ENCODE measurements at places on chromosomes 6 and 20.

DNA sequence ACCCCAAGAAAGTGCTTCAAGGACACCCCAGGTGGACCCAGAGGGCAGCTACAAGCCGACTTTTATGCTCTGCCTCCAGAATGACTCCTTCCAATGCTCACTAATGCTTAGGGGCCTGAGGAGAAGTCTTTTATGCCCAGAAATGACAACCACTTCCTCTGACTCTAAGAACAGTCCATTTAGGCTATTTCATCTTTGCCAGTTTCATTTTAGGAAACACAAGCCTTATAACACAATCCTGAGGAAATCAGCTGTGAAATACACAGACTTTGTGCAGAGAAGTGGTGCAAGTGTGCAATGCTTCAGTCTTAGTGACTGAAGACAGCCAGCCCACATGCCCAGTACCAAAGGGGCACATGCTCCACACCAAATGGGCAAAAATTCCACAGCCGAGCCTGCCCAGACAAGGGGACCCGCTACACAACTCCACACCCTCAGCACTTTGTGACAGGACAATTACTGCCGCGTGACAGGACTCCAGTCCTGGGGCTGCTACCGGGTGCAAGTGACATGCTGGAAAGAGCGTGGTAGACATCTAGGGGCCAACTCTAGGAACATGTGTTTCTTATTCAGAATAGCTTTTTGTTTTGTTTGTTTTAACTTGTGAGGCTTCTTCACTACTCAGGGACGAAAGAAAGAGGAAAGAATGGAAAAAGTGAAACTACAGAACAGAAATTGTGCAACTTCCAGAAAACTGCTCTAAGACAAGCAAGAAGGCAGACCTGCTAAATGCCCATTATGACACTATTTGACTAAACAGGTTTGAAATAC, 28.2 kb upstream of the PLAGL1 start:
- DNase-seq: no peak

DNA sequence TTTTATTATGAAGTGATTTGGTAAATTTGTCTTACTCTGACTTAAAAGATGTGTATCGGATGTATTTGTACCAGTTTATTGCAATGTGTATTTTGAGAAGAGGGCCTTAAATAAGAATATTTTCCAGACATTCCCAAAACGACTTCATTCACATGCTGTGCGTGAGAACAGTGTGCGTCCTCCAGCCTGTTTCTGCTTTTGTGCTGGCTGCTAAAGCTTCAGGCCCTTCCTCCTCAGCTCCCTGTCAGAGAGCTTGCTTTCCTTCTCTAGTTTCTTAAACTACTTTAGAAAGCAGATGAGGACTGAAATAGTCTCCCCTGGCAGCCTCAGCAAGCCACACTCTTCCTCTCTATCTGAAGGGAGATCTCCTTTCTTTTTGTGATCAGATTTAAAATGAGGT, 157.8 kb downstream of the SAMD5 start:
- no peak for DNase-seq

- DNase-seq: no peak
These were observed 21.3 kb downstream of the TTPAL start for GRCh38 chr20:44496976-44497375.

DNA sequence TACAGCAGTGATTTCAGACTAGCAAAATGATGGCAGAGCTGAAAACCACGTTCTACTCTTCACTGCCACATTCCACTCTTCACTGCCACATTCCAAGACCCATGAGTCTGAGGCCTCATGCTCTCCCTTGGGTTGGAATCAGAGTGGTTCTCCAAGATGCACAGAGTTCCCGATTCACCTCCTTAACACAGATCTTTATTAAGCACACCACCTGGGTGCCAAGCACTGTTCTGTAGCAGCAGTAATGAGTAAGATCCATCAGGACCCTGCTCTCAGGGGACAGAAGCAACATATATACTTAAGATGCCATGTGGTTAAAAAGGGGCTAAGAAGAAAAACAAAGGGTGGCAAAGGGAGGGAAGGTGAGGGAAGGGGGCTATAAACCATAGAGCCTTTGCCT, 26.9 kb downstream of the TSHZ2 start:
- no peak for DNase-seq

DNA sequence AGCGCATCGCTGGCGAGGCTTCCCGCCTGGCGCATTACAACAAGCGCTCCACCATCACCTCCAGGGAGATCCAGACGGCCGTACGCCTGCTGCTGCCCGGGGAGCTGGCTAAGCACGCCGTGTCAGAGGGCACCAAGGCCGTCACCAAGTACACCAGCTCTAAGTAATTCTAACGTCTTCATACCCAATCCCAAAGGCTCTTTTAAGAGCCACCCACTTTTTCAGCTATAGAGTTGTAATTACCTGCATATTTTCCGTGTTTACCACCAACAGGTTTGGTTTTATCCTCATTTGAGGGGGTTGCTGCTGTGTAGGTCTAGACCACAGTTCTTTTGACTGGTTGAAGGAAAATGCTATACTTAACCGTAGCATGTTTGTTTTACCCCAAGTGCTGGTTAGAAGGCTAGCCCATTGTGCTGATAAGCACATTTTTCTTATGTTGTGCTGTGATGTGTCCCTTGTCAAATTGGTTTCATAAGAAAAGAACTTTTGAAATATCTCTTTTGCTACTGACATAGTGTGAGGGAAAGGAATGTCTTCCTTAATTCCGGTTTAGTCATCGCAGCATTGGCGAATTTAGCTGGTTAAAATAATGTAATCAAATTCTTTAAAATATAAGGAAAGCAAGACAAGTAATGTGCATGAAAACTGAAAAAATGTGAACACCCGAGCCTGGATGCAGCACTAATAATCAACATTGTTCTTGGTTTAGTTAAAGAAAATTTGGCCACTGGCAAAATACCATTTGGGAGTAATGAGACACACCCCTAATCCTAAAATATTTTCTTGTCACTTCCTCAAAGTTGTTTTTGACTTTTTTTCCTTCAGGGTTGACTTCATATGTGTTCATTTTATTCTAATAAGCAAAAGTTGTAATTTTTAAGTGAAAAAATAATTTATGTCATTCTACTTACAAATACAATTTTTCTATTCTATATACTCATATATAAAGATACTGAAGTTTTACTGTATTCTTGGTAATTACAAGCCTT, 112.8 kb downstream of the HFE start:
- peak; percentile 86 for DNase-seq

DNA sequence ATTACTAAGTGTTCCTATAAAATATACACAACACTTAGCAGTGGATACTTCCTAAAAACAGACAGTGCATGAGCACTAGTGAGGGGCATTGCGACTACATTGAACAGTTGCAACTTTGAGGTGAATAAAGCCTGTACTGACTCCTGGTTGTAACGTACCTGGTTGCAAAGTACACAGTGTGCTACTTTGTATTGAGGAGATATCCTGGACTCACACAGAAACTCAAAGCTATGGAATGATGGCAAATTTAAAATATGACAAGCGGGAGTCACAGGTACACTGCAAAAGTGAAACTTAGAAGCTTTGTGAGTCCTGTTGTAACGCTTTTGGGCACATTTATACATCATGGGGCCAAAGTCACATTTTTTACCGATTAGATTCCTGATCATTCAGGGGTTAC, 55.6 kb upstream of the HLA-A start:
- DNase-seq: no peak

DNA sequence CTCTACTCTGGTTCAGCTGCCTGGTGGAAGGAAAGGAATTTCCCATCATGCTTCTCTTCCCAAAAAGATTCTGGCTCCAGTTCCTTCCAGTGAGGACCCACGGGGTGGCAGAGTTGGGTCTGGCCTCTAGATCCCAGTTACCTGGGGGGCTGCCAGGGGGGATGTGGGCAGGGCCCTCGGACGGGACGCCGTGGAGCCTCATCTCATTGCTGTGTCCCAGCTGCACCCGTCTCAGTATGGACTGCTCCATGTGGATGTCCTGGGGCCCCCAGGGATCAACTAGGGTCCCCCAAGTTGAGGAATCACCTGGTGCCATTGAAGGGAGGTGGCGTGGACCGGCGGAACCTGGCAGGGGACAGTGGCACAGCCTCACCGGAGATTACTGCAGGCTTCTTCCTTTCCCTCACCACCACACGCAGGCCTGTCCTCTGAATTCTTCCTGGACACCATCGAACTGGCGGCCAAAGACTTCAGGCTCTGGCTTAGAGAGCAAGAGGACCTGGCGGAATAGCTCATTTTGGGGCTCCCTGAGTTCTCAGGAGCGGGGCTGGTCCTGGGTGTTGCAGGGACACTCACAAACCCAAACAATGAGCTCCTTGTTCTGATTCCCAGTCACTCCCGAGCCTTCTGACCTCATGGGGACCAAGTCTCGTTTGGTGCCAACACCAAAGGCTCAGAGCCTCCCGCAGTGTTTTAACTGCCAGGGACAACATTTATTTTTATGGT, 8.5 kb downstream of the ZBP1 start:
- no peak for DNase-seq

DNA sequence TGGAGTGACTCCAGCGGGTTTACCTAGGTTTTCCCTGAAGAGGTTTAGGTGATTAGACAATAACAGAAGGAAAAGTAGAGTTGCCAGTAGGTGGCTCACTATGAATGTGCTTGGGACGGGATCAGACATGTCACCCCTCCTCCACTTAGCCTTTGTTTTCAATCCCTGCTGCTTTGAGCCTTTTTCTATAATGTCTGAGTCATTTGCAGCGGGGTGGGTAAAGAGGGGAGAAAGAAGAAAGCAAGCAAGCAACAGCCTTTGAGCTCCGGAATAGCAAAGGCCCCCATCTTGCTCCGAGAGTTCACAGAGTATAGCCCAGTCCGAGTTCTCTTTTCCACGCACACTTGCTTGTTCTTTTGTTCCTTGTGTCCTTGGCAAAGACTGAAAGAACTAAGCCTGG, 129.1 kb downstream of the PACRG start:
- DNase-seq: peak; percentile 97

GRCh38 chr6:89500611-89501010, 67.7 kb downstream of the ANKRD6 start:
- DNase-seq: peak; percentile 91

DNA sequence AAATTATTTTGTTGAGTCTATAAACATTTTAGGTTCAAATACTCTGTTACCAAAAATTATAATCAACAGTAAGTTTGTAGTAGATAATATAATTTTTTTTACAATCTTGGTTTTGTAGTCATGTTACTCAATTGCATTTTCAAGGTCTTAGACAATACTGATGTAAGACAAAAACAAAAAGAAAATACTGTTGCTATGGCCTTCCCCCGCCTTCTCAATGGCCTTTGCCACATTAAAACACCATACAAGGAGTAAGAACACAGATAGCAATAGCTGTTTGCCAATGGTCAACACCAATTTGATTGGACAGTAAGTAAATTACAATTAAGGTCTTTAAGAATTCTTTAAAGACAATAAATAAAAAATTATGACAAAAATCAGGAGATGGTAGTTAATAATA, 450.2 kb downstream of the CDC5L start:
- DNase-seq: no peak

- DNase-seq: no peak
These were observed 3.1 kb downstream of the COL12A1 start for GRCh38 chr6:75202676-75203131.

- no peak for DNase-seq
These were observed 4.6 kb downstream of the RPP21 start for GRCh38 chr6:30349421-30350177.

DNA sequence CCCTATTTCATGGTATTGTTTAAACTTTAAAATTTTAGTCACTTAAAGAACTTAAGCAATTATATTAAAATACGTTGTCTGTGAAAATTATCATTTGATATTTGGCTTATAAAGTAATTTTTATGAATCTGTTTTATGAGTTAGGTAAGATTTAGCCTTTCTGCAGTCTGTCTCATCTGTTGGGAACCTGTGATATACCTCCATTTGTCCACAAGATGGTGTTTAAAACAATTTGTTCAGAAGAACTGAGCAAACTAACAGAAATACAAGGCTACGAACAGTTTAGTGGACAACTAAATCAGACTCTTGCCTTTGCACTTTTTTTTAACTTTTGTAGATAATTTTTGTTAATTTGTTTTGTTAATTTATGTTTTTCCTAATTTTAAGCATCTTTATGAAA, 92.4 kb downstream of the COL9A1 start:
- no peak for DNase-seq

GRCh38 chr20:53088786-53089185, 116.6 kb downstream of the TSHZ2 start:
- DNase-seq: no peak

DNA sequence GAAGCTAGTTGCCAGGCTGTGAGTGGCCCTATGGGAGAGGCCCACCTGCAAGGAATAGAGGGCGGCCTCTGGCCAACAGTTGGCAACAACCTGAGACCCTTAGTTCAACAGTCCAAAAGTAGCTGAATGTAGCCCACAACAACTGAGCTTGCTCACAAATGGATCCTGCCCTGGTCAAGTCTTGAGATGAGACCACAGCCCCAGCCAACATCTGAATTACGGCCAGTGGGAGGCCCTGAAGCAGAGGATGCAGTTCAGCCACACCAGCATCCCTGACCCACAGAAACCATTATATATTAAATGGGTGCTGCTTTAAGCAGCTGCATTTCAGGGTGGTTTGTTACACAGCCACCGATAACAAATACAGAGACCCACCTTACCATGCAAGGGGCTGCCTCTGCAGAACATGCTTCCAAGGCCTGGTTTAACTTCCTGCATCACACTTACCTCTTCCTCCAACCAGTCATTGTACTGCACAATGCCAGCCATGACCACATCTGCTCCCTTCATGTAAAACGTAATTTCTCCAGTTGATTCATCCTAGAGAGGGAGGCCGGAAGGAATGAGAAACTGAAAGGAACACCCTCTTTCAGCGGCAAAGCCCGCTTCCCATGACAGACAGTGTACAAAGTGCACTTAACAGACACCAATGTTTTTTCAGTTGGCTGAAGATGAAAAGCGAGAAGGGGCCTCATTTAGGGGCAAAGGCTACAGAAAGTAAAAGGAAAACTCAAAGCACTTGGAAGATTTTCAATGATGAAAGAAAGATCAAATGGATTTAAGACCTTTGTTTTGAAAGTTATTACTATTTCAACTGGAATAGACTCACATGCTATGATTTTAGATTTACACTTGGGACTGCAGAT, 86.2 kb upstream of the NFATC2 start:
- DNase-seq: no peak

DNA sequence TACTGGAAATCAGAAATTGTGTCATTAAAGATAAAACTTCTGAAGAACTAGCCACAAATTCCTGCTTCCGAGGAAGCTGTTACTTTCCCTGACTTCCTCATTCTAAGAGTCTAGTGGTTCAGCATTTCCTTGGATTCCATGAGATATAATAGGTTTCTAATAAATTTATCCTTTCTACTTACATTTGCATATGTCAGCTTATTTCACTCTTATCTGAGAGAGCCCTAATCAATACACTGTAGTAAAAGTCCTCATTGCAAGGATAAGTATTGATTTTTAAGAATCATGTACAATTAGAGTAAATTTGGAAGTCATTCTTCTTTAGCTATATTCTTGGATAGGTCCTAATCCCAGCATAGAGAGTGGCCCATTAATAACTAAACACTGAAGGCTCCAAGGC, 16.9 kb upstream of the THEMIS start:
- no peak for DNase-seq

DNA sequence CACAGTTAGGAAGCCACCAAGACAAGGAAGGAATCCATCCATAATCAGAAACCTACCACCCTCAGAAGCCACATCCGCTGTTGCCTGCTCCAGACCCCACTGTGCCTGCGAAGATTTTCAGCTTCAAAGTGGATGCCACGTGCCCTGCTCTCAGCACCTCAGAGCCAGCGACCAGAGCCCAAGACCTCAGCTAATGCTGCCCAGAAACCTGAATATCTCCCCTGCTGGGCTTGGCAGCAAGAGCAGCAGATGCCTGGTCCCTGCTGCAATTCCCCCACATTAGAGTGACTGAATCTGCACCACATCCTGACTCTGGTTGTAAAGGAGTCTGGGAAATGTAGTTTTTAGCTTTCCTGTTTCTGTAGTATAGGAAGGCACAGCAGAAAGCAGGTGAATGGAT, 10.7 kb upstream of the ULBP3 start:
- no peak for DNase-seq

Data from NCI-H1105 treated with DMSO at 0.1 percent for 48 hours (cell line).